Heart right ventricle (tissue), 16 donors: ENCODE measurements at places on chromosomes 5 and 9.

GRCh38 chr9:93020771-93021670 lies 37.5 kb upstream of the SUSD3 start:
- no peaks in the 10 kb centered on the region for H3K4me1 ChIP-seq
- no peaks in the 10 kb centered on the region for H3K27me3 ChIP-seq
- H3K4me3 ChIP-seq: no peak overlapping the region
- no peaks in the 10 kb centered on the region for H3K36me3 ChIP-seq
- H3K27ac ChIP-seq: no peak overlapping the region

GRCh38 chr5:134249469-134250379 lies 23.9 kb upstream of the PPP2CA start:
- no peaks in the 10 kb centered on the region for H3K36me3 ChIP-seq
- no peak overlapping the region for H3K4me3 ChIP-seq
- no peaks in the 10 kb centered on the region for H3K27me3 ChIP-seq
- peaks cover 41% of the 10 kb centered on the region for H3K4me1 ChIP-seq

DNA sequence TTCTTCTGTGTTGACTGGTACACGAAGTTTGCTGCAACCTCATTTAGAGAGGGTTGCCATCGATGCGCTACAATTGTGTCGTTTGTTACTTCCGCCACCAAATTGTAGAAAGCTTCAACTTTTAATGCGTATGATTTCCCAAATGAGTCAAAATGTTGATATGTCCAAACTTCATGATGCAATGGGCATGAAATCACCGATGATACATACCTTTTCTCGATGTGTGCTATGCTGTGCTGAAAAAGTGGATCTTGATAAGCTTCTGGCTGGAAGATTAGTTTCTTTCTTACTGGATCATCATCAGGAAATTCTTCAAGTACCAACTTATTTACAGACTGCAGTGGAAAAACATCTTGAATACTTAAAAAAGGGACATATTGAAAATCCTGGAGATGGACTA lies 65.7 kb downstream of the TMEM38B start:
- H3K27me3 ChIP-seq: no peaks in the 10 kb centered on the region
- no peak overlapping the region for H3K27ac ChIP-seq
- no peak for DNase-seq
- H3K4me3 ChIP-seq: no peak overlapping the region

GRCh38 chr9:36991516-36992134 lies 42.4 kb downstream of the PAX5 start:
- no peak overlapping the region for H3K4me3 ChIP-seq
- no peak overlapping the region for H3K27ac ChIP-seq
- H3K36me3 ChIP-seq: no peaks in the 10 kb centered on the region
- H3K27me3 ChIP-seq: peaks cover 3% of the 10 kb centered on the region

GRCh38 chr5:893137-893506 lies 438 bp downstream of the TRIP13 start:
- peak overlapping the region; percentile 72 for H3K4me3 ChIP-seq
- H3K36me3 ChIP-seq: peaks cover 39% of the 10 kb centered on the region
- H3K4me1 ChIP-seq: peaks cover 27% of the 10 kb centered on the region
- H3K27ac ChIP-seq: no peak overlapping the region
- no peak for DNase-seq
